ENCODE measurements at places on chromosomes 13 and 19.

GRCh38 chr13:28657784-28658538 is 969 bp upstream of the POMP start:
- DNase-seq: no peak

GRCh38 chr19:32318884-32319520 is 26.4 kb upstream of the ZNF507 start:
- no peak for DNase-seq

DNA sequence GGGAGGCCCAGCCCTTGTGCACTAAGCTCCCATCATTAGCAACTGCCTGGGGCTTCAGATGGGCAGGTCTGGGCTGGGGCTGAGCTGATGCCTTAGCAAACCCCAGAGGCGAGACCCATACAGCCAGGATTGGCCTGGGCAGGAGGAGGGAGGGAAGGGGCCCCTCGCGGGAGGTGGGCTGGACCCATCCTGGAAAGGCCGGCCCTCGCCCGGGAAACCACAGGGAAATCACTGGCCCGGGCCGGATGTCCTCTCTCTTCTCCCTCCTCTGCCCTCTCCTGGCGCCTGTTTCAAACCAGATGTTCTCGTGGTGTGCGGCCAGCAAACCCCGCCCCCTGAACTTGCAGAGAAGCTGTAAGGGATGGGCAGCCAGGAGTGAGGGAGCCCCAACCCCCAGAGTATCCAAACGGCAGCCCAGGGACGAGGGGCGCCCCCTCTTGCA is 43.1 kb downstream of the TMEM255B start:
- peak; percentile 60 for DNase-seq

GRCh38 chr19:50178859-50179537 is 15.9 kb upstream of the IZUMO2 start:
- no peak for DNase-seq

GRCh38 chr19:3125900-3126524 is 9.8 kb upstream of the GNA15 start:
- DNase-seq: no peak

DNA sequence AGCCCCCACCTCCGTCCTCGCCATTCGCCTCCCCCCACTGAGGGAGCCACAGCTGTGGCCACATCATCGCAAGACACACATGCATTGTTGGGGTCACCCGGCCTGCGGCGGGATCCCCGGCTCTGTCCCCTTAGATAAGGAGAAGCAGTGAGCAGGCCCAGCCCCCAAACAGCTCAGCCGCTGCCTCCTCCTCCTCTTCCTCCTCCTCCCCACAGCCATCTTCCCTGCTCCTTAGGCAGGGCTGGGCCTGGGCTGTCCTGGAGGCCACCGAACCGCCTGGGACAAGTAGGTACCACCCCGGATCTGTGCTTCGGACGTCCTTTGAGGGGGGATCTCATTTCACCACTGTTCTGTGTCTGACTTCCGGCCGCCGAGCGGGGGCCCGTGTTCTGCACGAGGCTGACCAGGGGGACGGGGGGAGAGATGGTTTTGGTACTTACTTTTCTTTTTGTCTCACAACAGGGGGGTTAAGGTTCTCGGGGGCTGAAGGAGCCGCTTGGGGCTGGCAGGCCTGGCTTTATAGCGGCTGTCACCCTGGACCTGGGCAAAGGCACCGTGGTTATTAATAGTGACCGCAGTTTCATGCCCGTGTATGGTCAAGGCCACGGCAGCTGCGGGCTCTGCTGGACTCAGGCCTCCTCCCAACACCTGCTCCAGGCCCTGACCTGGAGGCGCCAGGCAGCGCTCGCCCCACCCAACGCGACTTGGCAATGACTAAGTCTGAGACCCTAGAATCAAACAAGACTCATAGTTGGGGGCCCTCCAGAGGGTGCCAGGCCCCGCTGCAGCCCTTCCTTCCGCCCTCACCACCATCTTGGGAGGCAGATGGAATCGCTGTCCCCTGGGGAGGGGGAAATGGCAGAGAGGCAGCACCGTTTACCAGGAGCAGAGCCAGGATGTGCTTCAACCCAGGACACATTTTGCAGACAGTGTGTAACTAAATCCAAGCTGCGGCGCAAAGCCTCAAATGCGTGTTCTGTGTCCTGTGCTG is 18.3 kb downstream of the NMRK2 start:
- no peak for DNase-seq

DNA sequence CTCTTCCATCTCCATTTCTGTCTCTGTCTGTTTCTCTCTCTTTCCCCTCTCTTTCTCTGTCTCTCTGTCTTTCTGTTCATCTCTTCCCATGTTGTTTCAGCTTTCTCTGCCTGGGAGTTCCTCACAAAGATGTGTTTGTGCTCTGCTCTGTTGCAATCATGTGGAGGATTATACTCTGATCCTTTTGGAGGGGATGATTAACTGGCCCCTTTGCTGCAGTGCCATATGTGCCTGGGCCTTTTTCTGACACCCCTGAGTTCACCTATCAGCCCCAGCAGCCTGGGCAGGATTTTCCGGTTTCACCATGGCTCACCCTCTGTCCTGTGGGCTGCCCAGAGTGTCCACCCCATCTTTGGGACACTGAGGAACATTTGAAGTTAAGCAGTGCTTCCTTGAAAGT is 9.0 kb upstream of the TEX26 start:
- no peak for DNase-seq

GRCh38 chr13:31905961-31906360 is 125.6 kb upstream of the FRY start:
- DNase-seq: no peak

GRCh38 chr13:25800523-25800922 is 251.3 kb downstream of the SHISA2 start:
- no peak for DNase-seq

GRCh38 chr19:46791944-46792343 is 3.5 kb upstream of the SLC1A5 start:
- DNase-seq: no peak

GRCh38 chr13:20407759-20408158 is 117.9 kb downstream of the CRYL1 start:
- no peak for DNase-seq

DNA sequence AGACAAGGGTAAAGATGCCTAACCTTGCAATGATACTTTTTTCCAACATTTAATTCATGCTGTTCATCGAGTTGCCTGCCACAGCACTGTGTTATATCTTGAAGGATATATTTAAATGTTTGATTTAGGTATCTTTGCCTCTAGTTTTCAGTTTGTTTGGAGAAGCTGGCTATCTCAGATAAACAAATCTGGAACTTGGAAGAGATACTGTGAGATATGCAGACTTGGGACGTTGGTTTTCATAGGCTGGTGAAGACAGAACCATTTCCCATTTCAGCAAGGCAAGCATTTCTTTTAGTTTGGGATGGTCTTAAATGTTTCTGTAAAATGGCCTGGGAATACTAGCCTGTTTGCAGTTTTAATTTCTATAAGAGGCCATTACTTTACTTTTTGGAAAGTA is 3.3 kb downstream of the RNASEH2B start:
- no peak for DNase-seq

DNA sequence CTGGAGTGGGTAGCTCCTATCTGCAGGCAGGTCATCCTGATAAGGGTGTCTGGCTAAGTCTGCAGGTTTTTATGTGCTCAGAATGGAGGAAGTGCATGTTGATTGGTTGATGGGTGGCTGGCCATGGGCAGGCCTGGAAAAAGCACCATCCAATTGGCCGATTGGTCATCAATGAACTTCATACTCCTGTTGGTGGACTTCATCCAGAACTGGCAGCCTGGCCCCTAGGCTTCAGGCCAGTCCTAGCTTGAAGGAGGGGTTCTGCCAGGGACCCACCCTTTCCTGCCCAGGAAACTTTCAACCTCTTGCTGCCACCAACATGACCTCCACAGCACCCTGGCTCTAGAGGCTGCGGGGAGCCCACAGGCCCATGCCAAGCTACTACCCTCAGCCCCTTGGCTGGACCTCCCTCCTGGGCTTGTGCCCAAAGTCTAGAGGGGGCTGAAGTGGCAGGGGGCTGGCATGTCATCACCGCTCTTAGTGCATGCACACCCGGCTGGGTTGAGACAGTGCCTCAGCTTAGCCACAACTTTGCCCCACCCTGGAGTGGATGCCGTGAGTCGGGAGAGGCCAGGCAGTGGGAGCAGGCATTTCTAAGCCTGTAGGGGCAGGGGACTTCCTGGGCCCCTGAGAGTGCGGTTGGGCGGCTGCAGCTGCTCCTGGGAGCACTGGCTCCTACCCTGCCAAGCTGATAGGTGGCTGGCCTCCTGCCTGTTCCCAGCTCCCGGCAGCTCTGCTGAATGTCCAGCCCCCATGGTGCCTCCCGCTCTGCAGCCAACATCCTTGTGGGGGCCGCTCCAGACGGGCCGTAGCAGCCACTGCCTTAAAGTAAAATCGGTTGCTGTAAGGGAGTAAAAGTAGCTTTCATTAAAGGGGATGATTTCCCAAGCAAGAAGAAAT is 13.2 kb downstream of the DNAJC15 start:
- DNase-seq: no peak

DNA sequence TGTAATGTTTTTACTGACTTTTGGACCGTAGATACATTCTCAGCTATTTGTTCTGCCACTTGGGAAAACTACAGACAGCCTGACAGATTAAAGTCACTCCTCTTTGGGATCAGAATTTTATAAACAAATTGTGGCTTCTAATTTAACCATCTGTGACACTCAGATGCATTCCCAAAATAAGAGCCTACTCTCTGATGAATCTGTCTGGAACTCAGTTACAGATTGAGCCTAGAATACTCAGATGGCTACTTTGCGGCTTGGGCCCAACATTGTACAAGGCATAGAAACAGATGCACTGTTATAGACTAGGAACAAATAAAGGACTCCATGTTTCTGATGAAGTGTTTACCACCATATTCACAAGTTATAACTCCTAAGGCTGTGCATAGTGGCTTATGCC is 291.0 kb upstream of the SLITRK6 start:
- no peak for DNase-seq
